Heart left ventricle (tissue), 16 donors: ENCODE measurements at places on chromosomes 5 and 9. TPM values are rescaled to one million over a fixed set of nuclear protein-coding genes. Genes with fewer than 3 reads are reported as not detected.

LECT2 gene
- not detected for total RNA-seq

CNTFR gene
- 1.2 TPM for total RNA-seq

C6 gene
- 134 TPM for total RNA-seq

PCDHGA9 gene
- total RNA-seq, result 2.3 TPM

ITGA2 gene
- total RNA-seq, result 0.95 TPM

CAMK4 gene
- total RNA-seq, result not detected

CTNND2 gene
- total RNA-seq, result 36.8 TPM

FSD1L gene
- 6.3 TPM for total RNA-seq

USP20 gene
- total RNA-seq, result 10.0 TPM

EFNA5 gene
- 21.5 TPM for total RNA-seq

BOD1 gene
- total RNA-seq, result 44.5 TPM

LCN2 gene
- not detected for total RNA-seq

RMRP gene
- 5,656 TPM for total RNA-seq

ALDOB gene
- total RNA-seq, result 1.8 TPM

PTGDS gene
- 4,769 TPM for total RNA-seq

SPATA31A3 gene
- not detected for total RNA-seq

BNC2 gene
- 4.8 TPM for total RNA-seq

DMRT3 gene
- not detected for total RNA-seq

OTULINL gene
- 1.3 TPM for total RNA-seq

CAMK2A gene
- 13.3 TPM for total RNA-seq

ADAMTS6 gene
- 4.0 TPM for total RNA-seq

CXCL14 gene
- 2.0 TPM for total RNA-seq

NFIB gene
- 118 TPM for total RNA-seq

NMUR2 gene
- not detected for total RNA-seq

IGFBPL1 gene
- total RNA-seq, result not detected
